ENCODE measurements at places on chromosomes 6 and 20.

DNA sequence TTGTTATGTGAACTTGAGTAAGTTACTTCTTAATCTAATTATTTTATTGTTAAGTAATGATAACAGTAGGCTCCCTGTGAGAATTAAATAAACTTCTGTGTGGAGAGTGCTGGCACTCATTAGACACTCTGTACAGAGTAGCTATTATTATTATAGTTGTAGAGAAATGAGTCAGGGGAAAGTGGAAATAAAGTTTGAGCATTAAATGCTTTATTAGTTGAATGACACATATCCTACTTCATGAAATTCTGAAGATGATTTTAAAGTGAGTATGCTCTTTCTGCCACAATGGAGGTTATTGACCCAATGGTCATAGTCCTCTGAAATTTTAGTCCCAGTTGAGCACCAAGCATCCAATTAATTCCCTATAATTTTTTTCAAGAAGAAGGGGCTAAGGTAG lies 5.9 kb downstream of the ECI2 start:
- DNase-seq: no peak

GRCh38 chr6:81901551-81901966 lies 149.1 kb upstream of the TENT5A start:
- DNase-seq: peak; percentile 42

DNA sequence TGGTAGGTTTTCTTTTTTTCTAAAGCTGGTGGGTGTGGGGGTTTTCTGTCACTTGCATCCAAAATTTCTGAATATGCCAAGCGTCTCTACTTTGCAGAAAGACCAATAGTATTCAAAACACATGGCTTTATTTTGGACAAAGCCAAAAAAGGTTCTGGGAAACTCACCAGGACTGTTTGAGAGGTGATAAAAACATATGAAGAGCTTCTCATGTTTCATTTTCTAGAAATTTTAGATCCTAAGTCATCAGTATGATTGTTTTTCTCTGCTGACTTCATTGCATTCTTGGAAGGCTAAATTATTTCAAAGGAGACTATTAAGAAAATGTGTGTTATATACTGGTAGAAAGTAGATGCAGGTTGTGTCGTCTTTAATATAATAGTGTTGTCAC lies 51.3 kb downstream of the GCLC start:
- DNase-seq: peak; percentile 21

GRCh38 chr6:35973670-35974222 lies 50.7 kb downstream of the SLC26A8 start:
- no peak for DNase-seq

DNA sequence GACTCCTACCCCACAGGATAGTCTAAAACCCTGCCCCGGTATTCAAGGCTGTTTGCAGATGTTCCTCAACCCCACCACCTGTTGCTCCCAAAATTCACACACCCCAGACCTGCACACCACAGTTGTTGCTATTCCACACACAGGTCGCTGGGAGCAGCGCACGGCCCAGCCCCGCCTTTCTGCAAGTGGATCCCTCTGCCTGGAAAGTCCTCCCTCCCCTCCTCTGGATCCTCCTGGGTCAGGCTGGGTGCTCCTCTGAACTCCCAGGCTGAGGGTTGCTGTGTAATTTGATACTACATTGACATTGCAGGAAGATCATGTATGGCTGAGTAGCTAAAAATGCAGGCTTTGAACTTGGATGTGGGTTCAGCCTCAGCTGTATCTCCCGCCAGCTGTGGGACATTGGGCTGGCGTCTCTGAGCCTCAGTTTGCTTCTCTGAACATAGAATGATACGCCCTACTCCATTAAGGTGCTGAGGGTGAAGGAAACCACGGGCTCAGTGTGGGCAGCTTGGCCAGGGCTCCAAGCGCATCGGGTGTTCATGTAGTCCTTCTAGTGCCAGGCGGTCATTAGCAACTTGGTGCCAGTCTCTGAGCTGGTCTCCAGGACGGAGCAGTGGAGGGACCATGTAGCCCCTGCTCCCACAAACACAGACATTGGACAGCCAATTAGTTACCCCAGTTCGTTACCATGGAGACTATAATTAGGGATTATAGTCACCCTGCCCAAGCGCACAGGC lies 13.9 kb upstream of the CCN5 start:
- peak; percentile 47 for DNase-seq

DNA sequence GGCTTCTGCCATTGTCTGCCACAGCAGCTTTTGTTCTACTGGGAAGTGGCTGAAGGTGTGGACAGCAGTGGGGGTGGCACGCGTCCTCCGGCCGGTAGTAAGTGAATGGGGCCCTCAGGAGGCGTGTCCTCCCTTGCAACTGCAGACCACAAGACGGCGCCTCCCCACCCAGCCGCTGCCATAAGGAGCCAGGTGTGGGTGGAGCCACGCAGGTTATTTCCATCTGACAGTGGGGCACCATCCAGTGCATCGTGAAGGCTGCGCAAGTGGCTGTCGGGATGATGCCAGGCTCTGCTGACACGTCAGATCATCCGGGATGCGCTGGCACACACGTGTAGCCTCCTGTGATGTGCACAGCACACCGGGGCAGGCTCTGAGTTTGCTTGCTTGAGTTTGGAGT lies 379.7 kb downstream of the CDH4 start:
- no peak for DNase-seq

GRCh38 chr6:168083514-168083885 lies 4.5 kb upstream of the FRMD1 start:
- DNase-seq: no peak

DNA sequence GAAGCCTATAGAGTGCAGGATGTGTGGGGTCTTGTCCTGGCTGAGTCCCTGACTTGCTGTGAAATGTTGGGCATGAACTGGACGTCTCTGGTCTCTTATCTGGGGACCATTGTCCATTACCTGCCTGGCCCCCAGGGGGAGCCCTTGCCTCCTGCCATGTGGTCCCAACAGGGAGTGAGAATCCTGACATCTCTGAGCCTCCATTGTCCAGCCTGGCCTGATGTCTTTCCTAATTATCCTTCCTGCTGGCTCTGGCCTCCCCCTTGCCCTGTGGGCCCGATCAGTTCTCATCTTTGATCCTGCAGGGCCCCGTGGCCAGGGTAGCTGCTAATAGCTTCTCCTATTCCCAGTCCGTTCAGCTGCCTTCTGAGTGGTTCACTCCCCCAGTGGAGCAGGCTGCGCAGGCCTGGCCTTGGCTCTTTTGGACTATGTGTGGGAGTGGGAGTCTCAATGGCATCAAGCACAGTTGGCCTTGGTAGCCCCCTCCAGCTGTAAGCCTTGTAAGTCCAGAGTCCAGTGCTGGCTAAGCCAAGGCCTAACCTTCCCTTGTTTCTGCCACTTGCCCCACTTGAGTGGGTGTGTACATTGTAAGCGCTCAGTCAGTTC lies 77.9 kb upstream of the RALY start:
- no peak for DNase-seq

DNA sequence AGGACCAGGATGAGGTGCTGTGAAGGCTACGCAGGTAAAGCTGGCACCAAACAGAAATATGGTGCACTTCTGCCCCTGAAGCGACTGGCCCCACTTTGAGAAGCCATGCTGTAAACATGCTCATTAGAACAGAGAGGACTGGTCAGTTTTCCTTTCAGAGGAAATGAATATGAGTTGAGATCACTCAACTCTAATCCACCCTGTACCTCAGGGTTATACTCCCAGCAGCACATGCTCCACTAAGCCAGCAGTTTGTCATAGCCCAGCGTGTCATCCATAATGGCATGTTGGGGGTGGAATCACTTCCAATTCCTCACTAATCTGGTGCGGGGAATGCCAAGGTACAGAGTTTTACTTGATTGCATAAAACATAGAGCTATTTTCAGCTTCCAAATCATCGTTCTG lies 98.1 kb downstream of the HIVEP2 start:
- peak; percentile 90 for DNase-seq

DNA sequence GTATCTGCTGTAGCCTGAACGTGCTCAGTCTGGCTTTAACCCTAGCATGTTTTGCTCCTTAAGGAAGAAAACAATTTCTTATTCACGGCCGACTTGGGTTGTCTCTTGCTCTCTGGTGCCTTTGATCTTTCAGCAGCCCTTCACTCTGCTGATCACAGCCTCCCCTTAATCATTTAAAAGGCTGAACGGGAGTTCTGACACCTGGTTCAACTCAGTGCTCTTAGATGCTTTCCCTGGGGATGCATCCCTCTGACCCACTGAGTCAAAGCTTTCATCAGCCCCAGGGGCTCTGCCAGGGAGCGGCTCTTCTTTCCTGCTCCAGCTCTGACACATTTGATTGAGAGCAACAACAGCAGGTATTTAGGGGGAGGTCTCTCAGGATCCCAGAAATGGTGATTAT lies 79.0 kb upstream of the FYN start:
- peak; percentile 71 for DNase-seq

GRCh38 chr20:9838378-9839295 lies at the start of gene PAK5:
Gene PAK5 (minus strand): TSS chr20:9839076. CDS start chr20:9644328, 194,748 bp downstream.
- peak; percentile 39 for DNase-seq

DNA sequence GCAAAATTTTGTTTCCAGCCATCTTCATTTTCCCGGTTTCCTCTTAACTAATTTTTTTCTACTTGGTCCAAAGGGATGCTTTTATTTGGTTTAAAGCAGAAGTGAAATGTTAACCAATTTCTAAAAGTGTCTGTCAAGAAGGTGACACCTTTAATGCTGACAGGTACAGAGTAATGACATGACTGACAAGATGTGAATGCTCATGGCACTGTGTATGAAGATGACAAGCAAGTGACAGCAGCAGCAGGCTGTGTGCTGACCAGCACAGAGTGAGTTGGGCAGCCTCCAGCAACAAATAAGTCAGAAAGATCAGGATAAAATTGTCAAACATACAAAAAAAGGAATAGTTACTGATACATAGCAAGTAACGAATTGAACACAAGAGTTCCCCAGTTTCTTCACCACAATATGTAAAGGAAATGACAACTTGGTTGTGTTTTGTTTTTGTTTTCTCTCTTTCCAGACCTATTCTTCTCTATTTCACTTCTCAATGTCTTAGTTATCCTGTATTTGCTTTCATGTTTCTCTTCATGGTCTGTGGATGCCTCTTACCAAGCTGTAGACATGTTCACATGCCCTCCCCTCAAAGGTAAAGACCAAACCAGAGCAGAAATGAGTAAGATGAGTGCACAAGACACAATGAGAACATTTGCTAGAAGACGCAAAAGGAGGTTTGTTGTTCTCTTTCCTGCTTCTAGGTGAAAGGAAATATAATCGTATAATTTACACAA lies 174.9 kb downstream of the FRK start:
- DNase-seq: no peak

DNA sequence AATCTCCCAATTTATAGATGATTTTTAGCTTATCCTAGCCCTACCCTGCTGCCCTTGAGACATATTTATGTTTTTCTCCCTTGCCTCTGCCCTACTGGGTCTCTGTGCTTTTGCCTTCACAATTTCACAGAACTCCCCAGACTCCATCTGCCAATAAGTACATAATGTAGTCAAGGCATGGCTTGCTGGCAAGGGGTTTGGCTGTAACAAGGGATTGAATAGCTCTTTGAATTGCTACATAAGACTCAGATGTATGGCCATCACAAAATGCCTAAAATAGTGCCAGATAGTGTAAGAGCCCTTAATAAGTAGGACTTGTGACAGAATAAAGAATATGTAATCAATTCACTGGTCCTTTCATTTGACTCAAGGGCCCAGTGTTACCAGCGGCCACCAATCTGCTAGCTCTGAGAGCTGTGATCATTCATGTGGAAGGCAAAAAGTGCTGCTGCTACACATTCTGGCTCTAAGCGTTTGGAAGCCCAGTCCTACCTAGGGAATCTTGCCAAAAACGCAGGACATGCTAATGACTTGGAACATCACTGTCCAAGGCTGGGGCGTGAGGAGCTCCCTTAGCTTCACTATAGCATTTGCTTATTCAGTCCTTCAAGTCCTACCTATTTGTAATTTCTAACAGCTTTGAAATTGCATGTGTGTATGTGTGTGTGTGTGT lies 20.5 kb downstream of the CLVS2 start:
- DNase-seq: no peak

DNA sequence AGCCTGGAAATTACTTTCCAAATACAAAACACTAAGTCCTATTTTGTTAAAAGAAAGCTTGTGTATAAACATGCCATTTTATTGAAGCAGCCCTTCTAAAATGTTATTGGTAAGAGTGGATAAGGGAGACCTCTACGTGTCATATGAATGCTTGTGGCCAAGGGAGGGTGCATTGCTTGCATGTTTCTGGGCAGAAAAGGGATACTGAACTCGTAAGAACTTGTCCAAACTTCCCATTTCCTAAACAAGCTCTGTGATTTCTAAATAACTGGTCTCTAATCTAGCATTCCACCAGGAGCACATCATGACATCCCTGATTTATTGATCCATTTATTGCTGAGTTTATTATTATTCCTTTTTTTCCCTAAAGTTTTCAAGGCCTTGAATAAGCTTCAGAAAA lies 474.1 kb downstream of the CD109 start:
- peak; percentile 79 for DNase-seq

DNA sequence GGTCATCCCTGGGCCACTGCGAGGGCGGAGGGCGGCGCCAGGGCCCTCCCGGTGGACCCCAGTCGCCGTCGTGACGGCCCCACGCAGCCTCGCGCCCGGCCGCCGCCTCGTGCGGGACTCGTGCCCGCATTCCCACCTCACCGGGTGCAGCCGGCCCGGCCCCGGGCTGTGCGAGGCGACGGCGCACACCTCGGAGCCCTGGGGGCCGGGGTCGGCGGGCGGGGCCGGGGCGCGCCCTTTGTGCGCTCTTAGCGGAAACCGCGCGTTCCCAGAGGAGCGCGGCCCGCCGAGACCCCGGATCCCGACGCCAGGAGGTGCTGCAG lies 5.5 kb upstream of the DLL1 start:
- no peak for DNase-seq

DNA sequence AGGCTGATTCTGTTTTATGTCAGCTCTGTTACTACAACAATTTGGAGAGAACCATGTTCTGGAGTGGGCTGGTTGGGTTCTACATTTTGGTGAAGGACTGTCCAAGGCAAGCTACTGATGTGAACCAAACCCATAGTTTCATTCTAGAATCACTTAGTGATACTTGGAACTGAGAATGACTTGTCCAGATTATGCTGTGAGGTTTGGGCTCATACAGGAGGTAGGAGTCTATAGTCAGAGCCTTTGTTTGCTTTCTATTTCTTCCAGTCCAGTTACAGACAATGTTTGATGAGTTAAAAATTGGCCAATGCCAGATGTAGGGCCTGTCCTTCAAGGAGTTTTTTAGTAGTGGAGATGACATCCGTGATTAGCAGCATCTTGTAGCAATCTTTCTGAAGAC lies 97.9 kb downstream of the LRRC1 start:
- DNase-seq: no peak

GRCh38 chr6:49839162-49839561 lies 27.2 kb downstream of the CRISP1 start:
- DNase-seq: no peak

DNA sequence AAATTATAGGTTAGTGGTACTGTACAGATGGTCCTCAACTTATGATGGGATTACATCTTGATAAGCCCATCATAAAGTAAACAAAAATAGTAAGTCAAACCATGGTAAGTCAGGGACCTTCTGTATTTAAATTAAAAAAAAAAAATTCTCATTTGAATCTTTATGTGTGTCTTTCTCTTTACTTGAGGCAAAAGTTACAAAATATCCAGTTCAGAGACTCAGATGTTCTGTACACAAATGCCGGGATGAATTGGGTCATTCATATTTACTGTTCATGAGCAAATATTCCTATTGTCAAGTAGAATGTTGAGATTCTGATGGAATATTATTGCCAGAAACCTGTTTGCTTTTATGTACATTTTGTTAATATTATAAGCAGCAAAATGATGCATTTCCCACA lies 13.4 kb downstream of the PHACTR2 start:
- DNase-seq: no peak
